ENCODE measurements at places on chromosomes 2 and 18. TPM values are rescaled to one million over a fixed set of nuclear protein-coding genes. Genes with fewer than 3 reads are reported as not detected.

Gene SLC9A4
- not detected for total RNA-seq

Gene AQP4
- total RNA-seq = not detected

GRCh38 chr18:9694174-9694573 is 13.9 kb upstream of the RAB31 start:
- DNase-seq = no peak

GRCh38 chr2:8641301-8641965 is 40.4 kb upstream of the ID2 start:
- DNase-seq = peak; percentile 18

DNA sequence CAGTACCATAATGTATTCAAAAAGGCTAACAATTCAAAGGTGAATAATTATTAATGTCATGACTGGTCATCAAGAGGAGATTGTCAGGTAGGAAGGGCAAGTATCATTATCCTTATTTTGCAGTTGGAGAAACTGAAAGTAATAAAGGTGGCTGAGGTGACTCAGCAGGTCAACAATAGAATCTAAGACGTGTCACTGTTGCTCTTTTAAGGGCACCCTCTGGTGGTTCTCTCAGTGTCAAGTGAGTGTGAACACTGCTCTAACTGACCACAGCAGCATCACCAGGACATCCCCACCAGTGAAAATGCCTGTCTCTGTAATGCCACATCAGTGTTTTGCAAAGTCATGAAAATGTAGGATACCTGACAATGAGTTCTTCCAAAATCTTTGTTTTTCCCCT is 69.7 kb downstream of the DCC start:
- DNase-seq = no peak

- DNase-seq = no peak
These were observed 70.8 kb upstream of the SLC39A10 start for GRCh38 chr2:195586062-195586714.

DNA sequence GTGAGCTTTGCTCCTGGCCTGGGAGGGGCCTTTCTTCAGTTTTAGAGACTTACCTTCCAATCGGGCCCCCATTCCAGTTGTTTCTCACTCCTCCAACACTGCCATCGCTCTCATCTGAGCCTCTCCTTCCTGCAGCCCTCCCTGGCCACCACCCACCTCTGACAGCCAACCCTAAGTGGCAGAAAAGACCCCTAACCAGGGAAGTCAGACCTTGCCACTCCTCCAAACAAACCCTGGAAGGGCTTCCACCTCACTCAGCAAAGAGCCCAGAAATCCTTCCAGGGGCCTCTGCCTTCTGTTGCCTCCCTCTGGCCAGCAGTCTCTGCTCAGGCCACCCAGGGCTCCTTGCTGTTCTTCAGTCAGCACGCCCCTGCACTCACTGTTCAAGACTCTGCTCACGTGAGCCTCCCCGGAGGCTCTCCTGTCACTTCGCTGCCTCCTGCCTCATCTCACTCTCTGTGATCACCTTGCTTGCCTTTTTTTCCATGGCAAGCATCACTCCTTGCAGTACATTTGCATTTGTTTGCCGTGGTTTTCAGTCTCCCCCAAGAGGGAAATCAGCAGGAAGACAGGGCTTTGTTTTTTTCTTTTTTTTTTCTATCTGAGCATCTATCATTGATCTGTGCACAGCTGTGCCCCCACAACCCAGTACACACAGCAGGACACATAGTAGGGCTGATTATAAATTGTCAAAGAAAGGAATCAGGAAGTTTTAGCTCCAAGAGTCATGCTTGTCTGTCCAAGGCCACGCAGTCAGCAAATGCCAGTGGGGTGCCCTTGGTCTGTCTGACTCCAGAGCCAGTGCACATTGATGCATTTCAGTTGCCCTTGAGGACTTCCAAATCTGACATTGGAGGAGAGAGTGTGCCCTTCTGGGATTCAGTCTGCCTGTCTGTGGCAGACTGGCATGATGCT is 83.9 kb downstream of the INHBB start:
- peak; percentile 65 for DNase-seq

DNA sequence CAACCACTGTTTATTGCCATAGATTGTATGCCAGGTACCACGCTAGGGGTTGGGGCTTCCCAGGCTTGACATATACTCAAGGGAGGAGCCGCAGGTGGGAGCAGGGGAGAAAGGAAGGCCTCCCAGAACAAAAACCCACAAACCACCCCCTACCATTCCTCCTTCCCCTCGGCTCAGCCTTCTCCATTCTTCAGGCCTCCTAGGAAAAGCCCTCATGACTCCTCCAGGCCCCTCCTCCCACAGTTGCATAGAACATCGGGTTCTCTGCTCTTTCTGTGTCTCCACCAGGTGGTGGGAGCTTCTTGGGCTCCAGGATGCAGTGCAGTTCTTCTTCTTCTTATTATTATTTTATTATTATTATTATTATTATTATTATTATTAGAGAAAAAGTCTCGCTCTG is 80.3 kb downstream of the ZFP36L2 start:
- DNase-seq = peak; percentile 10
